ENCODE measurements at places on chromosomes 16 and 17. TPM values are rescaled to one million over a fixed set of nuclear protein-coding genes. Genes with fewer than 3 reads are reported as not detected.

TAT gene
- total RNA-seq = not detected

DNAI2 gene
- total RNA-seq = 0.21 TPM

PRR15L gene
- total RNA-seq = 4.9 TPM

SEZ6L2 gene
- total RNA-seq = 4.7 TPM

NKD1 gene
- total RNA-seq = 15.7 TPM
